ENCODE measurements at places on chromosomes 16 and 17. TPM values are rescaled to one million over a fixed set of nuclear protein-coding genes. Genes with fewer than 3 reads are reported as not detected.
A peak's percentile ranks its signal among the peaks of the same experiment; 100 is the strongest.

Gene DOK4
- 9.4 TPM for total RNA-seq

- DNase-seq: no peak
Observed at GRCh38 chr16:4618645-4619418, 4.1 kb upstream of the UBALD1 start.

DNA sequence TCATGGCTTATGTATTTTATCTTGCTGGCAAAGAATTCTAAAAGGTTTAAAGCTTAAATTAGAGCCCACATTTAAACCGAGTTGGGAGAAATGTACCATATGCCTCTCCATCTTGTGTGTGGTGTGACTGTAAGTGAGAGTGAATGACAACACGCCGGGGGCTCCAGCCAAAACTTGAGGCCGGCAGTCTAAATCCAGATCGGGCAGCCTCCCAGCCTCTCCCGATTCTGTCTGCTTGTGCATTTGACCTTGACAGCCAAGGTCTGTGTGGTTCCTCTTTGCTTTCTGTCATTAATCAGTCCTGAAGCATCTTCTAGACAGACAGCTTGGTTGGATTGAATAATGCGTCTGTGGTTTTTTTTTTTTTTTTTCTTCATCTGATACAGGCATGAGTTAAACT lies 1093.2 kb upstream of the EEF2KMT start:
- DNase-seq: no peak

DNA sequence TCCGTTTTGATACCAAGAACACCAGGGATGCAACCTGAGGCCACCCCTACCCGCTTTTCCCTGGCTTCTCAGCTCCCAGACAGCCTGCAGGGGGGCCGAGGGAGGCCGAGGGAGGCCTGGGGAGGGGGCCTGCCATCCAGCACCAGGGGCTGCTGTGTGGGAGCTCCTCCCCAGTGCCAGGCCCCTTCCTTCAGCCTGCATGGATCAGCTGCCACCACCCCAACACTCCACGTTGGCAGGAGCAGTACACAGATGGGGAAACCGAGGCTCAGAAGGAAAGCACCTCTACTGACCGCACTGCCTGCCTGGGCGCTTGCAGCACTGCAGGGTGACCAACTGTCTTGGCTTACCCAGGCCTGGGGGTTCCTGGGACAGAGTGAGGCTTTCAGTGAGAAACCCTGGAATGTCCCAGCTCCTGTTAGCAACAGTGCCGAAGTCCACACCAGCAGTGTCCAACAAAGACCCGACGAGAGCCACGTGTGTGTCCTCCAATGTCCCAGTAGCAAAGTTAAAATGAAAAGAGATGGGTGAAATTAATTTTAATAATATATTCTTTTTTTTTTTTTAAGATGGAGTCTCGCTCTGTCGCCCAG lies 5.3 kb upstream of the OSGIN1 start:
- DNase-seq: no peak

Gene IRX5
- total RNA-seq: 25.9 TPM

- no peak for DNase-seq
Observed at GRCh38 chr17:6505425-6506142, 50.8 kb downstream of the PITPNM3 start.

- DNase-seq: no peak
Observed at GRCh38 chr16:49884033-49885015, 28.4 kb upstream of the ZNF423 start.

Gene TMC8
- total RNA-seq: 2.1 TPM

DNA sequence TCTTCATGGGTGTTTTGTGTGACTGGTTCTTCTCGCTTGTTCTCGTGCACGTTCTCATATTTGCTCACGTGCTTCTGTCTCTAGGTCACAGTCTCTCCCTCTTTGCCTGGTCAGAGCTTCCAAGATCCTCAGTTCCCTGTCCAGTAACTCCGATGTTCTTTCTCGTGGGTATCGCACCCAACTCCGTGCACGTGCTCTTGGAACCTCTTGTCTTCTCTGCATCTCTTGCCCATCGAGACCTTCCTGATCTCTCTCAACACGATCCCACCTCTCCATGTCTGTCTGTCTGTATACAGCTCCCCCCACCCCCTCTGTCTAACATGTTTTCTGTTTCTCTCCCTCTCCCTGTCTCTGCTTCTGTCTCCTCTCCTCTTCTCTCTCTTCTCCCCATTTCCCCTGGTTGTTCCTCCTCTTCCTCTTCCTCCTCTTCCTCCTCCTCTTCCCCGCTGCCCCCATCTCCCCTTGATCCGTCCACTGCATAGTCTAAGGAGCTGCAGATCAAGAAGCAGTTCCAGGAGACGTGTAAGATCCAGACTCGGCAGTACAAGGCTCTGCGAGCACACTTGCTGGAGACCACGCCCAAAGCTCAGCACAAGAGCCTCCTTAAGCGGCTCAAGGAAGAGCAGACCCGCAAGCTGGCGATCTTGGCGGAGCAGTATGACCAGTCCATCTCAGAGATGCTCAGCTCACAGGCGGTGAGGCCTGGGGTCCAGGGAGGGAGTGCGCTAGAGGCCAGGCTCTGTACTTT lies 6.1 kb downstream of the HIRIP3 start:
- DNase-seq: no peak

Gene TEKT1
- total RNA-seq: not detected

DNA sequence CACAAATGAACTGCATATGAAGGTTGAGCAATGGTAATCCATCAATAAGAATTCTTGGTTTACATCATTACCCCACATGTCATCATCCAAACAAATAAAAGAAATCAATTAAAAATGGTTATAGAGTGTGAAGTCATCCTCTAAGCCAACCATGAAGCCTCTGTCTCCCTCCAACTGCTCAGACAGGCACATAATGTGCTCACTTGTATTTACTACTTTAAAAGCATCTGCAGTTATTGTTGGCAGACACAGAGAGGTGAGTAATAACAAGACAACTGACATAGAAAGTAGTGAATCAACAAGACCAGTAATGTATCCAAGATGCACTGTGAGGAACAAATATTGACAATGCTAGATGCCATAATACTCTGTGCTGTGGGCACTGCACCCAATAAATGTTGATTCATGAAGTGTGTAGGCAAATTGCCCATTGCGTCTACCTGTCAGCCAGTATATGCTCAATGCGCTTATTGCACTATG lies 20.0 kb downstream of the ADAMTS18 start:
- no peak for DNase-seq

Gene CTRB2
- not detected for total RNA-seq

Gene CLDN7
- 2.5 TPM for total RNA-seq

DNA sequence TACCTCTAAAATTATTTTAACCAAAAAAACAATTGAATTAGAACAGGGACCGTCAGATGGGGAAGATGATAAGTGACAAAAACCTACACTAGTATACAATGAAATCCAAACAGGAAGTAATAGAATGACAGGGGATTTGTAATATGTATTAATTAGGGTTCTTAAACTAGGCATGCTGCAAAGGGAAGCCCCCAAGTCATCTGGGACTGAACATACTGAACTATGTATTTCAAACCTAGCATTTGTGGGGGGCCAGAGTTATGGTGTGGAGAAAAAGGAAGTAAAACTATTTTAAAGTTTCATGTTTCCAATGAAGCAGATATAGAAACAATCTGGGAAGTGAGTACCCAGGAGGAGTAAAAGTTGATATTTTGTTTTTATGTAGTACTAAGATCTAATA lies 133.2 kb upstream of the HS3ST3A1 start:
- no peak for DNase-seq

GRCh38 chr17:13002761-13003453 lies 14.9 kb downstream of the ELAC2 start:
- DNase-seq: peak; percentile 81

Gene RCVRN
- total RNA-seq: 0.30 TPM

GRCh38 chr17:77610972-77611521 lies 347.5 kb upstream of the TNRC6C start:
- no peak for DNase-seq

GRCh38 chr17:83067718-83068261 lies 11.6 kb upstream of the METRNL start:
- DNase-seq: no peak

Gene ASGR2
- not detected for total RNA-seq

Gene RUNDC3A
- 0.31 TPM for total RNA-seq

Gene GP1BA
- 0.15 TPM for total RNA-seq

GRCh38 chr17:6254036-6254435 lies 180.9 kb downstream of the AIPL1 start:
- DNase-seq: no peak

- DNase-seq: no peak
Observed at GRCh38 chr16:52770828-52771227, 223.9 kb upstream of the TOX3 start.

DNA sequence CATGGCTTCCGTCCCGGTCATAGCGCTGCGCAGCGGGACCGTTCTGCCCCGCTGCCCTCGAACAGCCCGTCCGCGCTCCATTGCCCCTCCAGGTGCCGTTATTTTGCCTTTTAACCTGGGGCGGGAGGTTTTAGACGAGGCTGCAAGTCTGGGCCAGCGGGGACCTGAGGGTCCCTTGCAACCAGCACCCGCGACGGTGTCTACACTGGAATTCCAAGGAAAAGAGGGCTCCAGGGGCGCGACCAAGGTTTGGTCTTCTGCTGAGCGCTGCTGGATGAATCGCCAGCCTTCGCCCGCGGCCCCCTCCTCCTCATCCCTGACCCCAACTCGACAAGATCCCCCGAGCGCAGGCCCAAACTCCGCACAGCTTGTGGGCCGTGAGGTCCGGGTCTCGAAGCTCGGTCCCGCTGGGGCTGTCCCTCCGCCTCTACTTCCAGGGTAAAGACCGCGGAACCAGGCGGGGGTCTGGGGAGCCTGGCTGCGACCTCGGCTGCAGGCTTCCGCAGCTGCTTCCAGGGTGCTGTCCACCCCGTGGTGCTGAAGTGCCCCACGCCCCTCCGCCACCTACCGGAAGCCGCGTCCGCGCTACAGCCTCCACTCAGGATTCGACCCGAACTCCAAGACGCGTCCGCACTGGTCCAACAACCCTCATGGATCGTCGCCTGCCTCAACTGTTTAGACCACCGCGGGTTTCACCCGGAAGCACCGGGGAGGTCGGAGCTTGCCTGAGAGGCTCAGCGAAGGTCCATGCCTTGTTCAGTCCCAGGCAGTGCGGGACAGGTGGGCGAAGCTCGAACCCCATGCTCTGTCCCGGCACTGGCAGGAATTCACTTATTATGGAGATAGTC lies 10.1 kb upstream of the CA4 start:
- DNase-seq: peak; percentile 71

- no peak for DNase-seq
Observed at GRCh38 chr17:78665387-78665951, 88.3 kb upstream of the DNAH17 start.

Gene DHRS13
- total RNA-seq: 5.6 TPM

Gene KRT39
- total RNA-seq: not detected

- no peak for DNase-seq
Observed at GRCh38 chr17:54950116-54950515, 18.3 kb downstream of the COX11 start.

DNA sequence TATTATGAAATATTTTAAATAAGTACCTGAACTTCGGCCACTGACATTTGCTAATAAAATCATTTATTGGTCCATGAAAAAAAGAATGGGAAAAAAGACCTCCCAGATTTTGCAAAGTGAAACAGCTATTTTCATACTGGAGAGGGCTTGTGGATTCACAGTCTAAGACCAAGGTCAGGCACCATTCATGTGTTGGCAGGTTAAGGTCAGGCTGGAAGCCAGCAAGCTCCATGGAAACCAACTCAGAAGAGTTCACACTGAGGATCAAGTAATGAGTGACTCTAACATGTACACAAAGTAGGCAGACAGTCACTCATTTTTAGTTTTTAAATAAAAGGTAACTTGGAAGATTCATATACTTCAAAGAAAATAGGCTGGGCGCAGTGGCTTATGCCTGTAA lies 3.4 kb downstream of the DNAJA2 start:
- peak; percentile 42 for DNase-seq

DNA sequence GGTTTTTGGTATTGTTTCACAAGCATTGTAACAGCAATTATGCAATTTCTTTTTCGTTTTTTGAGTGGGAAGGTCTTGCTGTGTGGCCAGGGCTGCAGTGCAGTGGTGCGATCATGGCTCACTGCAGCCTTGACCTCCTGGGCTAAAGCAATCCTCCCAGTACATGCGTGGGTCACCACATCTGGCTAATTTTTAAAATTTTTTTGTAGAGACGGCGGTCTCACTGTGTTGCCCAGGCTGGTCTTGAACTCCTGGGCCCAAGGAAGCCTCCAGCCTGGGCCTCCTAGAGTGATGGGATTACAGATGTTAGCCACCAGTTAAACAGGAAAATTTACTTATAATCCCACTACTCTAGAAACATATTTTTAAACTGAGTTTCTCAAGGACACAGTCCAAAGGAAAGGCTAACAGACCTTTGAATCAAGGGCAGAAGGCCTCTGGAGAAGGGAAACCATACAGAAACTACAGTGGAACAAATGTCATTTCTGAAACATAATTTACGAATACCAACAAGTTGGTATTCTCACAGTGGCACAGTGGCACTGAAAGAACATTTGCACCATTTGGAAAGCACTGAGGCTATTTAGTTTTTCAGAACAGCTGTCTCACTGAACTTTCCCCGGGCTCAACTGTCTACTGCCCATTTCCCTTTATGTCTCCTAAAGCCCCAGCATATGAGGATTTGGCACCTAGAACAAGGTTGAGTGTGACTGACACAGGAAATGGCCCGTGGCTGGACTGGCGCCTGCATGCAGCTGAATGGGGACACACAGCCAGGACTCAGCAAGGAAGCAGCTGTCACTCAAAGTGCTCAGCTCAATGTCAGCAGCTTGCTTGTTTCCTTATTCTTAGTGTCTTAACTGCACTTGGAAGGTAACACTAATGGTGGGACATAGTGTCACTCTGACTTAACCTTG lies 2.8 kb upstream of the PRKAR1A start:
- DNase-seq: peak; percentile 69

- DNase-seq: no peak
Observed at GRCh38 chr17:50303596-50303995, 29.3 kb downstream of the TMEM92 start.

- DNase-seq: no peak
Observed at GRCh38 chr16:65012357-65012756, 109.5 kb downstream of the CDH11 start.

DNA sequence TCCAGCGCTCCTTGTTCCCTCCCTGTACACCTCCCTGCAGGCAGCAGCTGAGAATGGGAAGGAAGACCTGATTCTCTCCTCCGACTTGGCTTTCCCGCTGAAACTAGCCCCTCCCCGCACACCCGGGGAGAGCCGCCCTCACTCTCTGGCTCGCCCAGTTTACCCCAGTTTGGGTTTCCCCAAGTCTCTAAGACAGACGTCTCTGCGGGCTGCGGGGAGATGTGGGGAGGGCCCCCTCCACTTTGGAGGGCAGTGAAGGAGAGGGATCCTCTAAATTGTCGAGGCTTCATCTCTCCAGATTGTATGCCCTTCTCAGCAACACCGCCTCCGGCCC lies 797 bp downstream of the GRB7 start:
- no peak for DNase-seq

- DNase-seq: no peak
Observed at GRCh38 chr17:58421711-58422110, 4.4 kb upstream of the RNF43 start.

All from heart right ventricle (tissue), 16 donors.